Hematopoietic multipotent progenitor cell treated with erythropoietin and hydrocortisone succinate and interleukin-3 and kit ligand, for 17 days (in vitro differentiated cells): ENCODE measurements at places on chromosomes 2 and 18.

GRCh38 chr2:101717071-101717845 lies 19.8 kb downstream of the MAP4K4 start:
- DNase-seq, result no peak

GRCh38 chr2:128526455-128526976 lies 207.8 kb upstream of the HS6ST1 start:
- DNase-seq, result no peak

- no peak for DNase-seq
These were observed 14.9 kb upstream of the TMEM18 start for GRCh38 chr2:691821-692761.

GRCh38 chr2:71250935-71251334 lies 24.0 kb upstream of the PAIP2B start:
- no peak for DNase-seq

DNA sequence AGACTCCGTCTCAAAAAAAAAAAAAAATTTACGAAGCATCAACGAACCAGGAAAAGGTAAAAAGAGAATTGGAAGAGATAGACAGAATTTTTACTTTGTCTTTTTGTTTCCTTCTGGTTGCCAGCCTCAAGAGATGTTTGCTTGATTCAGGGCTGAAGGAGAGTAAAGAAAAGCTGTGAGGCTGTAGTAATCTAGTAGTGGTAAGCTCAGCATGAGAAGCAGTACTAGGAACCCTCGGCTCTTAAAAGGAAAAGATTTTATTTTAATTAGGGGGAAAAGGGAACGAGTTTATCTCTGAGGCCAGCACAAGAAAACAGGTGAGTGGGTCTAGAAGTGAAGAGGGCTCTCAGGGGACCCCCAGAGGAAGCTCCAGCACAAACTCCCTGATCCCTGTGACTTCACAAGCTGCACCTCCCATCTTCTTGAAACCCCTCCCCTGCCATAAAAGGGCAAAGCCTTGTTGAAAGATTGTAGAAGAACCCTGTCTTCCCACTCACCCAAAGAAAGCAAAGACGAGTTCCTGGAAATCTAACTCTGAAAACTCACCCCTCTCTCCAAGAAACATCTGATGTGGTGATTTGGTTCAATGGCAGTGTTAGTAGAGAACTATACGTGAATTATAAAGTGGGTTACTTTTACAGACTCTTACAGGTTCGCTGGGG lies 8.6 kb downstream of the RBMS1 start:
- no peak for DNase-seq

- no peak for DNase-seq
These were observed 303.4 kb upstream of the NCKAP5 start for GRCh38 chr2:133871545-133872209.

GRCh38 chr2:25672494-25673299 lies 680 bp downstream of the DTNB start:
- no peak for DNase-seq
